ENCODE measurements at places on chromosomes 4 and X.

- no peak for DNase-seq
These were observed 98.8 kb downstream of the SCFD2 start for GRCh38 chr4:53267026-53267425.

DNA sequence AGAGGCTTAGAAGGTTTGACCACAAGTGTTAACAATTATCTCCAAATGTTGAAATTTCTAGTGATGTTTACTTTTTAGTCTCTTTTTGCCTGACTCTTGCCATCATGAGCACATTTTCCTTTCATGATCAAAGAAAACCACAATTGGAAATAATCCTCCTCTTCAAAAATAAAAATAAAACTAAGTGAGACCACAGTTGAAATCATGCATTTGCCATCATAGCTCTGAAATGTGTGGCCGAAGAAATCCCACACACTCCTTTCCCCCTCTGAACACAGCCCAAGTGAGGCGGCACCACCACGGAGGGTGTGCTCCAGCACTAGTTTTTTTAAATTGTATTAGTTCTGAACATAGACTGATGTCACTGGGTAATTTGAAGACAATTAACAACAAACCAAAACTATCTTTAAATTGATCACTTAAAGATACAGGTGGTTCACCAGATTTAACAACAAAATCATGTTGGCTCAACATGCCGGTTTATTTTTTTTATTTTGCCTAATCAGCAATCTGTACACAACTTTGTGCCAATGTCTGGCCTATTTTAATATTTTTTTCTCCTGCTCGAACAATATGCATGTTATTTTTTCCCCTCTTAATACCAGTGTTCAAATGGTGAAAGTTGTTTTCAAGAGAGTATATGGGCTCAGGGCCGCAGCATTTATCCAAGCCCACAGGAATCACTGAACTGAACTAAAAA is 17.6 kb downstream of the APBB2 start:
- no peak for DNase-seq

- no peak for DNase-seq
These were observed 108.4 kb downstream of the CHIC2 start for GRCh38 chr4:53956053-53956452.

DNA sequence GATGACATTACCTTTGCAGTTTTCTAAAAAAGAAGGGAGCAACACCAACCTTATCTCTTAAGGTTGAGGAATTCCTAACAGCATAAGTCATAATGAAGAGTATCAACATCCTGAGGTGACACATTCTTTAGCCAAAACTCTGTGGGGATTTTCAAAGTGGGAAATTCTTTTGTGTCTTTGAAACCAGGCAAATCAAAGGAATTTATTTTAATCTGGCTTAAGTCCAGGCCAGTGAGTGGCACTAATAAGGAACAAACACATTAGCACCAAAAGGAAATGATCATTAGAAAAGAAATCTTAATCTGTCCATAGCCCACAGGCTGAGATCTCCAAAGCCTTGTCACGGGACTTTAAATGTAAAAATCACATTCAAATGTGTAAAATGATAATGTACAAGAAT is 110.1 kb downstream of the LARP7 start:
- no peak for DNase-seq

- DNase-seq = no peak
These were observed 12.0 kb downstream of the P2RY8 start for GRCh38 chrX:1524874-1525582.

- DNase-seq = no peak
These were observed 722 bp upstream of the TMEM33 start for GRCh38 chr4:41934514-41934900.

DNA sequence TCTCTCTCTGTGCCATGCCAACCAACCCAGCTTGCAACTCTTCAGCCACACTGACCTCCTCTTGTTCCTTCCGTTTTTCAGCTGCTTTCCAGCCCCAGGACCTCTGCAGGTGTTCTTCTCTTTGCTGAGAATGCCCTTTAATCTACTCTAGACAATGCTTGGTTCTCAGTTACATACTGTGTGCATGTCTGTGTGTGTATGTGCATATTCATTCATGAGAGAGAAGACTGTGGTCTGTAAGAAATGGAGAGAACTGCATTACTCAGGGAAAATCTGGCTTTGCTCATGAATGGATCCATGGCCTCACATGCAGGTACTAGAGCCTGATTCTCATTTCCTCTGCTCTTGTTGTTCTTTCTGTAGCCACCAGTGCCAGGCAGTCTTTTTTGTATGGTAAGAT is 636.9 kb upstream of the TENM3 start:
- no peak for DNase-seq

DNA sequence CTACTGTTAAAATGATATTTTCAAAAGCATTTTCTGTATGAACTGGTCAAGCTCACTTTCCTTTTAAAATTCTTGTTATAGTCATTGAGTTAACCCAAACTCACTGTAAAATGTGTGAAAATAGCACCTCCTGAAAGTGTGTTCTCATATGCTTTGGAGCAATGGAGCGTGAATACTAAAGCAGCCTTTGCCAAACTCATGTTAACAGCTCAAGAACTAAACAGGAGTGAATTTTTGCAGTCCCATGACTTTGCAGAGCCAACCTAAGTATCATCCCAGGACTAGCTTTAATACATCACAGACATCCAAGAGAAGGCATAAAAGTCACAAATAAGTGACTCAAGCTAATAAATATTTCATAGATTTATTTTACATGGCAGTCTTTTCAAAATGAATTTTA is 2.3 kb downstream of the AMMECR1 start:
- DNase-seq = no peak

DNA sequence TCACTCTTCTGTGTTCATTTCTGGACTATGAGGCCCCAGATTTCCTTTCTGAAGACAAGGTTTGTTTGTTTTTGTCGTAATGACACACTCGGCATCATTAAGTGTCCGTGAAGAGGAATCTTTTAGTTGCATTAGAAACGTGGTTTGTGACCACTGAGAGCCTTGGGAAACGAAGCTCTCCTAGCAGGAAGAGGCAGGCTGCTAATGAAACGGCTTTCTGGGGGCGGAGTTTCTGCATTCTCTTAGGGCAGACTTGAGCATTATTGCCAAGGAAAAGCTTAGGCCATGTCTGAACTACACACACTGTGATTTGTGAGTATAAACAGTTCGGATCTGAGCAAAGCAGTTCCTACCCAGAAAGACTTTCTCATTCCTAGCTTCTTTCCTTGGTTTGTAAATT is 64.0 kb downstream of the SOX3 start:
- no peak for DNase-seq

GRCh38 chrX:53072418-53073114 is 9.6 kb upstream of the TSPYL2 start:
- DNase-seq = no peak

GRCh38 chr4:147194114-147194513 is 248.4 kb upstream of the TTC29 start:
- peak; percentile 19 for DNase-seq

DNA sequence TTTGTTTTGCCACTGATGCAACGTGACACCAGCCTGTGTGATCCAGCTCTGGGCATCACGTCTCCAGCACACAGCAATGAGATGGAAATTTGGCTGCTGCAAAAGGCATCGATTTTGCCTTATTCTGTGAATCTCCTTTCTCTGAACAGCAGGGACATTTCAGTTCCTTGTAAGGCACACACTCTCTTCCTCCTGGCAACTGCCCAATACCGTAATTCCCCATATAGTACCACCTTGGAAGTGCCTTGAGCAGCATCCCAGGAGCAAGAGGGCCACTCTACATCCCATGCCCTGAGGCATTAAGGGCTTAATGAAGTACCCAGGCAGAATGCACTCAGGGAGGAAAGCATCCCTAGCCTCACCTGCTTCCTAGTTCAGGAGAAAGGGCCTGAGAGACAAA is 10.5 kb upstream of the MAMLD1 start:
- peak; percentile 48 for DNase-seq

DNA sequence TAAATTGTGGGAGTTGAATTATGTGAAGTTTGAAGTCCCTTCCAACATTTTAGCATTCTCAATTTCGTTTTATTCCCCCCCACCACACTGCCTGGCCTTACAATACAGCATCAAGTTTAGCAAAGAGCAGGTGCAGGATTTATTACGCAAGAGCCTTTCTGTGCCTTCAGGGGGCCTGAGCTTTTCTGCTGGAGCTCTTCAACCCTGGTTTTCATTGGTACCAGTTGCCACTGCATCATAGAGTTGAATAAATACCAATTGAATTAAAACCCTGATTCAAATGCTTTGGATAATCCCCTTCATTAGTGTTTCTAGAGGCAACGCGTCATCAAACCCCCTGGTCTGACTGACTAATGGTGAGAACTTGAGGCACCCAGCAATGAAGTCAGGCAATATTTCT is 43.6 kb upstream of the KIT start:
- no peak for DNase-seq

GRCh38 chrX:106672527-106672926 is 54.0 kb upstream of the RNF128 start:
- no peak for DNase-seq

DNA sequence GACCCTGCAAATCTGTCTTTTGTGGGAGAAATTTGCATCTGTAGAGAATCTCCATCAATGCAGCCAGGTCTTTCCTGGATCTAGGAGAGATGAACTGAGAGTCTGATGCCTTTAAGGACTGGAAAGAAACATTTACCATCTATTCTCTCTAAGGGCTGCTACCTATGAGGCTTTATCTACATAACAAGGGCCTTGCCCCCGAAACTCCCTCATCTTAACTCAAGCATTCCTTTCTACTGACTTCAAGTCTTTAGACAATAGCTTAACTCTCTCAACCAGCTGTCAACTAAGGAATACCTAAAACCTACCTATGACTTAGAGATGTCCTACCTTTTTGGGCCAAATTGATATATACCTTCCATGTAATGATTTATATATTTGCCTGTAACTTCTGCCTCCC is 32.1 kb downstream of the MAGEB17 start:
- DNase-seq = no peak

DNA sequence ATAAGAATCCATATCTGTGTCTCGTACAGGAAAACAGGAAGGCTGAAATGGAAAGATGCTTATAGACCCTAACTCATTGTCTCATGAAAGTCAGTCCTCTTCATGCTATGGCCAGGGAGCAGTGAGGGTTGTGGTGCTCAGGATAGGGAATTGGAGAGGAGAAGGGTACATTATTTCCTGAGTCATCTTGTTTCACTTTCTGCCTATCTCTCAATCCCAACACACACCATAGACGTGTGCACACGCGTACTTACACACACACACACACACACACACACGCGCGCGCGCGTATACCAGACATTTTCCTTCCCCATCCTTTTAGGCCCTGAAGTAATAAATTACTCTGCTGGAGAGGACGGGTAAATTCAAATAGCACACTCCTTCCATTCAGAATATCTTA is 53.7 kb upstream of the PRRG3 start:
- no peak for DNase-seq

DNA sequence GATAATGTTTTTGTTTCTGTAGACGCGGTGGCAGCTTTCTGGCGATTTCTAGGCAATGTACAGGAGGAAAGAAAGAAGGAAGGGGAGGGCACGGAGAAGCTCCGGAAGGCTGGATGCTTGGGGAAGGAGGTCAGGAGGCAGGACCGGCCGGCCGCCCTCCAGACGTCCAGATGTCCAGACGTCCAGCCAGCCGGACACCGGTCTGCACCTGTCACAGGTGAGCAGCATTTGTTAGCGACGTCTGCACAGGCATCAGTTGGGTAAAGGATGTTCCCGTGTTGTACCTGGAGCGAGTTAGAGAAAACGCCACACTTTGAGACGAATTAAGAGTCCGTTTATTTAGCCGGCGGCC is 90.0 kb upstream of the PPP2R3B start:
- no peak for DNase-seq

- no peak for DNase-seq
These were observed 63.5 kb downstream of the WNK3 start for GRCh38 chrX:54294306-54294705.

- DNase-seq = peak; percentile 28
These were observed 283.0 kb upstream of the GPC4 start for GRCh38 chrX:133698298-133698697.

- no peak for DNase-seq
These were observed 65.7 kb downstream of the MAGEA1 start for GRCh38 chrX:153244767-153245166.

- DNase-seq = no peak
These were observed 223.0 kb downstream of the COX18 start for GRCh38 chr4:72846280-72847111.

DNA sequence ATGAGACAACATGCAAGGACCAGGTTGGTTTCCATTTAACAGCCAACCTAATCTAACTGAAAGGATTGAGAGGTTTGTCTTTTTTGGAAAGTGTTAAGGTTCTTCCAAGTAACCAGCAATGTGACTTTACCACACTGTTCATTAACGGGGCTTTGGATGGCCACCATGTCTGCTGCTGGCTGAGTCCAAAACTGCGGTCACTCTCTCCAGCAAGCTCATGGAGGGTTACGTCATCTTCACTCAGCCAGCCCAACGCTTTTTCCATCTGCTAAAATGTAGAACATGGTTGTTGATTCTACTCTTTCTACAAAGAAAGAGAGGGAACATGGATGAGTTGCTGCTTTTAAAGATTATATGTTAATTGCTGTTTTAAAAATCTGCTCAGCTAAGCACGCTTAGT is 11.0 kb downstream of the PKD2 start:
- peak; percentile 86 for DNase-seq

DNA sequence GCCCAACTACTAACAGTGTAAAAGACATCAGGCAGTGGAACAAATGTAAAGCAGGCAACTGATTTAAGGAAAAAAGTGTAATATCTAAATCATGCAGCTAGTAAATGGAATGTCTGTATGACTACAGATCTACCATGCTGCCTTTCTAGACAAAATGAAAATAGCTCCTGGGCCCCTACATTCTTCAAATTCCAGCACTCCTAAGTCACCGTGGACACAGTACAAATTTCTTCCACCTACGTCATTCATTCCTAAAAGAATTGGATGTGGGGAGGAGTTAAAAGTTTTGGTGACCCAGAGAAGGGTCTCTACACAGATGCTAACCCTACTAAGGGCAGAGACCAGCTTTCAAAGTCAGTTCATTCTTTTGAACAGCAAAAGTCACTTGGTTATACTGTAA is 137.2 kb upstream of the ARHGEF9 start:
- DNase-seq = peak; percentile 85

DNA sequence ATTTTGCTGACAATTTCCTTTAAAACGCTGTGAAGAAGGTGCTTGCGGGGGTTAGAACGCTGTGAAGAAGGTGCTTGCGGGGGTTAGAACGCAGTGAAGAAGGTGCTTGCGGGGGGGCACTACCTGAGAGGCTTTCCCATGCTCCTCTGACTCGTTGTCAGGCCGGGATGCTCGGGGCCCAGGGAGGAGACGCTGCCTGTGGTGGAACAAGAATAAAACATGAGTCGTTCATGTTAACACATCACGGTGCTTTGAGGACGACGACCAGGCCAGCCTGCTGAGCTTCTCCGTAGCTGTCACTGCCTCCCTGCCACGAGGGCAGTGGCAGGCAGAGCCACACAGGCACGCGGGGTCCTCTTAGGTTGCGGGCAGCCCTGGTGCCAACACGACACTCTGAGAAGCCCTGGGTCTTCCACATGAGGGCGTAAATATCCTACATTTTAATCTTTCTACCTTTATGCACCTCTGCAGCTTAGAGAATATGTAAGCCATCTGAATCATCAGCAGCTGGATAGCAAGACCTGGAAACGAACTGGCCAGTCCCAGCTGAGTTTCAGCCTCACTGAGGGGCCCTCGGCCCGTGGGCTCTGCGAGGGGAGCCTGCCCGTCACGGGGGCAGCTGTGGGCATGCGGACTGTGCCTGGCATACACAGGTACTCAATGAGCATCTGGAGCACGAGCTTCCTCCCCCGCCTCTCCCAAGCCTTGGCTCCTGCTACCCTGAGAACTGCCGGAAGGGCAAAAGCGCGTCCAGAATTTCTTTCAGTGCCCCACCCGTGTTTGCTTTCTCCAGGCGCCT is 47.0 kb downstream of the FGFRL1 start:
- no peak for DNase-seq

- DNase-seq = peak; percentile 45
These were observed 23.4 kb downstream of the TMEM164 start for GRCh38 chrX:110026099-110026844.

Data from cardiac fibroblast (primary cell).